ENCODE measurements at places on chromosomes 7 and 10.

- DNase-seq, result no peak
These were observed 72.7 kb upstream of the AOAH start for GRCh38 chr7:36796850-36797536.

DNA sequence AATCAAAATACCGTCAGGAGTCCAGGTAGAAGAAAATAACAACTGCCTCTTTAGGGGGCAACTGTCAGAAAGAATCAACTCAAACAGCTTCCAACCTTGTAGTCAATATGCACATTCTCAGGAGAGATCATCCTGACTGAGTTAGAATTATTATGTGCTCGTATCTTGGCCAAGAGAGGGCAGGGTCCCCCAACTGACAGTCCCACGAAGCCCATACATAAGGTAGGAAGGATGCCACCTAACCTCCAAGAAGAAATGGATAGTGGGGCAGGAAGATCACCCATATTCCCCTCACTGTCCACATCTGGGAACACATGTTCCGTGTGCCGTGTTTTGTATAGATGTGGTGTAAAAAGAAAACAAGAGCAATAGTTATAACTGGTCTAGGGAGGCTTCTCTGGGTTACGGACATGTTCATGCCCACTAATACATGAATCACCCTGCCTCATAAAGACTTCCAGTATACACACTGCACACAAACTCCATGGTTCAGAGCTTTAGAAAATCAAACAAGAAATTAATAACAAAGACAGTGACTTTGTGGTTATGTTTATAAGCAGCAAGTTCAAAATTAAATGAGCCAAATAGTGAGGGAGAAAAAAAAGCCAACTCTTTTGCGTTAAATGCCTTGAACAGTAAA is 295.6 kb downstream of the FGFR2 start:
- no peak for DNase-seq

GRCh38 chr10:124146483-124146882 is 53.1 kb upstream of the CHST15 start:
- no peak for DNase-seq

DNA sequence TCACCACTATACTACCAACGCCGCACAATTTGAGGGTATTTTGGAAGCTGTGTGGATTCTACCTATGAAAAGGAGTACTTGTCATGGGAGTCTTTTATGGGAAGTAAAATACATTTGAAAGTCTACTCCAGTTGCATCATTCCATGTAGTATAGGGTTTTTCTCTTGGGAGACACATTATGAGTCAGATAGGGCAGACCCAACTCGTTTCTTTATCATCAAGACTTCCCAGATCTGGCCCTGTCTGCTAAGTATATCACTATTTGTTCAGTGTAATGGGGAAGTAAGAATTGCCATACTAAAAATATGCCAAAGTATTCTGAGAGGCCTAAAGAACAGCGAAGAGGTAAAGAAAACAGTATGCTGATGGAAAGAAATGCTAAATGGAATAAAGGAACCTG is 144.2 kb downstream of the SPAG6 start:
- no peak for DNase-seq
